ENCODE measurements at places on chromosomes 12 and 14.

DNA sequence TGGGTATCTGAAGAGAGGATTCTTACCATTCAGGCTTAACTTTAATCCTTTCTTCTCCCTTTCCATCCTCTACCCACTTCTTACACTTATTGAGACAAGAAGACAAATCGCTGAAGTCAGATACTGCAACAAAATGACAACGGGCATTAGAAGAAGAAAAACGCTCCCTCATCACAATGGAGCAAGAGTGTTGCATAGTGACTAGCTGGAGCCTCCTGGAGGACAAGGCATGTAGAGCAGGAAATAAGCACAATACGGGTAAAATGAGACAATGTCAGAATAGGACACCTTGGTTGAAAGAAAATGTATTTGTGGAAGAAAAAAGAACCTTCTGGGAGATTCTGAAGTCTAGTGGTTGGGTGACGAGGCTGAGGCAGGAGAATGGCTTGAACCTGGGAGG is 501.0 kb downstream of the RERGL start:
- DNase-seq: no peak

GRCh38 chr14:99194736-99195135 is 77.3 kb downstream of the BCL11B start:
- no peak for DNase-seq

DNA sequence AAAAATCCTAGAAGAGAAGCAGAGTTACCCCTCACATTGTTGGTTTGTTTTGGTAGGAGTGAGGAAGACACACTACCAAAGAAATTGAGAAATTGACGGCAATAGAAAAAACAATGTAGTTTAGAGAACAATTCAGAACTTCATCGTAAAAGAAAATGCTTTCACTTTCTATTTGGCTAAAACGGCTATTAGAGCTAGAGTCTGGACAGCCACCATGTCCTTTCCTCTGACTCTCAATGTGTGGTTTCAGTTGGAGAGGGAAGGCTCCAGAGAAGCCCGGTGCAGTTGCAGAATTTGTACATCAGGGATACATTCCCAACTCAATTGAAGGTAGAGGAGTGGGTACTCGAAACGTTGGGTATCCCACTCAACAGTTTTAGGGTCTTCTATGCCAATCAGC is 535.3 kb downstream of the GALC start:
- no peak for DNase-seq

GRCh38 chr12:110537605-110538409 is 35.7 kb downstream of the RAD9B start:
- DNase-seq: peak; percentile 82

DNA sequence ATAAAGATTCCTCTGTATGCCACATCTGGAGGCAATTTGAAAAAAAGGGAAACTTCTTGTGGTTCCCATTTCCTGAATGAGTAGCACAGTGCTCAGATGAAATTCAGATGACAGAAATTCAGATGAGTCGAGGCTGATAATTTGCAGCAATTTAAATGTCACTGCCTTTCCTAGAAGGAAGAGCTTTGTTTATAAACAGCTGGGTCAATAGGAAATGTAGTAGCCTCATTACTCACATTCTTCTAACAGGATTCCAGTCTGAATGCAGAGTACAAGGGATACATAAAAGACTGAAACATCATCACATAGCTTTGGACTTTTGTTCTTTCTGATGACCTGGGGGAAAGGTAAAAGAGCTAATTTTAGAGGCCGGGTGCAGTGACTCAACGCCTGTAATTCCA is 11.3 kb upstream of the DACT1 start:
- DNase-seq: no peak

DNA sequence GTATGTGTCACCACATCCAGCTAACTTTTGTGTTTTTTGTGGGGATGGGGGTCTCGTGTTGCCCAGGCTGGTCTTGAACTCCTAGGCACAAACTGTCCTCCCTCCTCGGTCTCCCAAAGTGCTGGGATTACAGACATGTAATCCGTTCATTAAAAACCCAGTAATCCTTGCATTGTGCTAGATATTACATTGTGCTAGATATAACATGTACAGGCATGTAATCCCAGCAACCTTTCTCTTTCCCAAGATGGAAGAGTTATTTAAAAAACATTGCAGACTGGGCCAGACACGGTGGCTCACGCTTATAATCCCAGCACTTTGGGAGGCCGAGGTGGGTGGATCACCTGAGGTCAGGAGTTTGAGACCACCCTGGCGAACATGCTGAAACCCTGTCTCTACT is 19.7 kb downstream of the ELK3 start:
- no peak for DNase-seq

DNA sequence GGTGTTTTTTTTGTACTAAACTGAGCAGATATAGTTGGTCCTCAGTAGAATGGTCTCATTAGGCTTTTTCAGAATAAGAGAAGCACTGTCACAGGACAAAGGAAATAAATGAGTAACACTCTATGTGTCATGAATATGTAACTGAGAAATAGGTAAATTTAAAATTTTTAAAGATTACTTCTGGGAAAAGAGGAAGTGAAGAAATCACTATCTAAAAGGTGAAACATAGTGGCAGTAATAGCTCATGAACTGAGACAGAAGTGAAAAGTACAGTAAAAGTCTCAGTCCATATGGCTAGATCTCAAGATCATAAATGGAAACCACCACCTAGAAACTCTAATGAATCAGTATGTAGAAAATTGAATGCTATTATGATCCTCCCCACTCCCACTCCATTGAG is 89.3 kb upstream of the TTC7B start:
- DNase-seq: no peak

Measured in prostate gland (tissue), 2 donors.